Amniotic stem cell (primary cell): ENCODE measurements at places on chromosomes 11 and 22.
A peak's percentile ranks its signal among the peaks of the same experiment; 100 is the strongest.

DNA sequence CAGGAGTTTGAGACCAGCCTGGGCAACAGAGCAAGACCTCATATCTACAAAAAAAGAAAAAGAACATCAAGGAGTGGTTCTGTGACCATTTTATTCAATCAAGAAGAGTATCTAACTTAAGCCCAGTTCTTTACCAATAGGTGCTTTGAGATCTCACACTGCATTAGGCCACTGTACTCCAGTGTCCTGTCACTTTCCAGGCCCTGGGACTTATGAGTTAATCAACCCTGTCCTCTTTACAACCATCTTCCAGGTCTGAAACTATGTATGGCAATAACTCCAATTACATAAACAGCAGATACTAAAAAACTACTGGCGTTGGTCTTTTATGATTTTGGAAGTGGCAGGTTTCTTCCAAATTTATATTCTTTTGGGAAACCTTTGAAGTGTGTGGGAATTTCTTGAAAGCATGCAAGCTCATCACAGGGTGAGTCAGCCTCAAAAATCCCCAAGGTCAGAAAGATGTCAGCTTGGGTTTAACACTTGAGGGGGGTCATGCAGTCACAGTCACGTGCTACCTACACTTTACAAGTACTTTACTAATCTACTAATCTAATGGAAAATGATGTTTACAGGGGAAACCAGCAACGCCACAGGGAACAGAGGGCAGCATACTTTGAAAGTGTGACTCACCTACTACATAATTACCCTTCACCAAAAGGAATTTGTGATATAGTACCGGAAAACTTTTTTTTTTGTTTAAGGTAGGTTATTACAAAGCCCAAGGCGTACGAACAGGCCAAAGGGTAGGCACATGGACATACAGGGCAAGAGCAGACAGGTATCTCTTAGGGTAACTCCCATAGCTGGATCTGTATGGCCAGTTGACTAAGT lies 15.6 kb downstream of the PISD start:
- DNase-seq, result no peak

GRCh38 chr11:69393865-69394233 lies 87.6 kb upstream of the LINC01488 start:
- DNase-seq, result no peak

DNA sequence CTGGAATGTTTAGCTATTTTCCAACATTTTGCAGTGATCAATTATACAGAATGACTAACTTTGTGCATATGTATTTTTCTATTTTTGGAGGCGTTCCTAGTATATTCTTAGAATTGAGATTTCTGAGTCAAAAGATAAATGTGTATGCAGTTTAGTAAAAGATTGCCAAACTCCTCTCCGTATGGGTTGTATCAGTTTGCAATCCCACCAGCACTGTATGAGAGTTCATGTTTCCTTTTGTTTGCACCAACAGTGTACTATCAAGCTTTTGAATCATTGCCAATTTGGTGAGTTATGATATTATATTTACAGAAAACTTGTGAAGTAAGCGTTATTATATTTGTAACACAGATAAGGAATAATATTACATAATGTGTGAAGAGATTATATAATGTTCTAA lies 658.7 kb downstream of the JRKL start:
- no peak for DNase-seq

GRCh38 chr22:45422237-45422983 lies 8.9 kb downstream of the RIBC2 start:
- DNase-seq, result no peak

GRCh38 chr11:129192150-129192549 lies at the start of gene ARHGAP32:
TSS of gene ARHGAP32 (minus strand) at chr11:129192325. CDS start at chr11:129192198, 127 bp downstream.
- DNase-seq, result no peak

DNA sequence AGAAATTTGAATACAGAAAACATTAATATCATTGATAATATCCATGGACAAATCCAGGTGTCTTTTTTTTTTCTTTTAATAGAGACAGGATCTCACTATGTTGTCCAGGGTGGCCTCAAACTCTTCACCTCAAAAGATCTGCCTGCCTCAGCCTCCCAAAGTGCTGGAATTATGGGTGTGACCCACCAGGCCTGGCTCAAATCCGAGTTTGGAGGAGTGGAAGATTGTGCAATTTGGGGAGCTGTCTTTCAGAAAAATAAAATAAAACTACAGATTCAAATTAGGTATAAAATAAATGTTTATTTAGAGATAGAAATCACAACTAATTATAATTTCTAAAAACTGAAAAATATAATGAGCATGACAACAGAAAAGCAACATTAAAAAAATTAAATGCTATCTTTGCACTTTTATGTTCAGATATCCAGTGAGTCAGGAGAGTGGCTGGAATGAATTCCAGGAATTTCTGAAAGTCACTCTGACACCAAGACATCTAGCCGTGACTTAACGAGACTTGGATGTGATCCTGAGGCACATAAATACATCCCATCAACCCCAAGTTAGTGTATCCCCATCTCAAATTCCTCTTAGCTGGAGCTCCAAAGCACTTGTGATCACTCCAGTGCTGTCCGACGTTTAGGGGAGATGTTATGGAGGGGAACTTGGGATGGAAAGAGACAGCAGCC lies 128.6 kb upstream of the THY1 start:
- DNase-seq, result no peak

- no peak for DNase-seq
Observed at GRCh38 chr11:130937051-130937450, 20.8 kb upstream of the SNX19 start.

- no peak for DNase-seq
Observed at GRCh38 chr11:2298795-2299761, 2.6 kb downstream of the C11orf21 start.

DNA sequence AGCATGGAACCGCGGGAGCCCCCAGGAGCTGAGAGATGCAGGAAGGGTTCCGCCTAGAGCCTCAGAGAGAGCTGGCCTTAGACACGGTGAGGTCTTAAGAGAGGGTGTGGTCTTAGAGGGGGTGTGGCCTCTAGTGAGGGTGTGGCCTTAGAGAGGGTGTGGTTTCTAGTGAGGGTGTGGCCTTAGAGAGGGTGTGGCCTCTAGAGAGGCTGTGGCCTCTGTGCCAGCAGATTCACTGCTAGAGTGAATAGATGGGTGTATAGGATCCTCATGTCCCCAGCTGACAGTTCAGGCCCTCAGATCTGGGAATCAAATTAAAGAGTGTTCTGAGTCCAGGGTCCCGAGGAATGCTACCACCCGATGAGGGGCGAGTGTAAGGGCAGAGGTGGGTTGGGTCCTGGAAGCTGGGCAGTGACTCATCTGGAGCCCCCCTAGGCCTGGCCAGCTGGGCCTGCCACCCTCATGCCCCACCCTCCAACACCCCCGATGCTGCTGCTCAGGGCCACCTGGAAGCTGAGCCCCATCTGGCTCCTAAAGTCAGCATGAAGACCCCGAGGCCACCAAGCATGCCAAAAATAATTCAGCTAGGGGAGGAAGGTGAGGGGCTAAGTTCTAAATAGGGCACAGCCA lies 49.5 kb downstream of the IGF2 start:
- DNase-seq, result no peak

- no peak for DNase-seq
Observed at GRCh38 chr22:20244691-20245576, 23.2 kb downstream of the RTN4R start.

DNA sequence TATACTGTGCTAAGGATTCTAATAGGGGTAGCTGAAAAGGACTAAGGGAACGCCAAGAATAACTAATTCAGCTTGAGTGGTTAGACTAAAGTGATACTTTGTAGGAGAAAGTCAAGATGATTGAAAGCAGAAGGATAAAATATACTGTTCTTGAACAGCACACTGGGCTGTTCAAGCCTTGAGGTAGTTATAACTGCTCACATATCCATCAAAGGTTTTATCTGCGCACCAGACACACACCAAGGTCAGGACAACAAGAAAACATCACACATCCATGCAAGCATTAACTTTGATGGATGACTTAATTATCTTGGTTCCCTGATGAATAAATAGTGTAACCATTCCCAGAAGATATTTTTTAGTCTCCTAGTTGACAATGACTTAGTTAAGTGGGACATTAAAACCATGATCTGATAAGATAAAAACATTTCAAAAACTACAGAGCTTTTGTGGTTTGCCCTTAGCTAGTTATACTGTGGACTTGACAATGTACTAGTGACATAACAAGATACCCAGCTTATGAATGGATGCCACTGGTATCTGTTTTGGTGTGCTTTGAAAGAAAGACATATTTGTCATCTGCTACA lies 728.9 kb downstream of the JRKL start:
- no peak for DNase-seq

GRCh38 chr11:81432333-81432732 lies 1301.3 kb downstream of the FAM181B start:
- no peak for DNase-seq

GRCh38 chr11:74775762-74776161 lies 27.1 kb downstream of the RNF169 start:
- DNase-seq, result no peak

GRCh38 chr11:128568166-128568778 lies 19.1 kb downstream of the ETS1 start:
- no peak for DNase-seq

- DNase-seq, result no peak
Observed at GRCh38 chr11:127191261-127191660, 190.7 kb upstream of the KIRREL3 start.

- no peak for DNase-seq
Observed at GRCh38 chr11:79081471-79082031, 359.3 kb downstream of the TENM4 start.

DNA sequence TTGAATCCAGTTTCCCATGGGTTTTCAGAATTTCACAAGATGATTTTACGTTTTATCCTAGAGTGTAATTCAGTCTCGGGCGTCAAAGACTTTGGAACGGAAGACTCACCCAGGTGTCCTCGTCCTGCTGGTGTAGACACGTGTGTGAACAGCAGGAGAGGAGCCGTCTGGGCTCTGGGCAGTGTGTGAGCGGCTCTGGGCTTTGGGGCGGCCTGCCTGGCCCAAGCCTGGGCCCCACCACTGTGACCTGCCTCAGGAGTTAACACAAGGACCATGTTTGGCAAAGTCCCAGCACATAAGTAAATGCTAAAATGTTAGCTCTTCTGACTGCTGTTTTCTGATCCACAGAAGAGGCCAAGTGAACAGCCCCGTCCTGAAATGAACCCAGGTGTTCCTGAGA lies 1093.3 kb downstream of the BRD1 start:
- DNase-seq, result no peak

- DNase-seq, result no peak
Observed at GRCh38 chr11:103871923-103872551, 164.4 kb upstream of the DDI1 start.

- DNase-seq, result no peak
Observed at GRCh38 chr11:69642549-69642912, 1.6 kb downstream of the CCND1 start.

GRCh38 chr11:31910950-31911576 lies 99.9 kb upstream of the PAX6 start:
- no peak for DNase-seq

- no peak for DNase-seq
Observed at GRCh38 chr11:2401436-2401984, 960 bp downstream of the TSSC4 start.

- DNase-seq, result no peak
Observed at GRCh38 chr22:44120314-44120704, 60.4 kb upstream of the PARVG start.

DNA sequence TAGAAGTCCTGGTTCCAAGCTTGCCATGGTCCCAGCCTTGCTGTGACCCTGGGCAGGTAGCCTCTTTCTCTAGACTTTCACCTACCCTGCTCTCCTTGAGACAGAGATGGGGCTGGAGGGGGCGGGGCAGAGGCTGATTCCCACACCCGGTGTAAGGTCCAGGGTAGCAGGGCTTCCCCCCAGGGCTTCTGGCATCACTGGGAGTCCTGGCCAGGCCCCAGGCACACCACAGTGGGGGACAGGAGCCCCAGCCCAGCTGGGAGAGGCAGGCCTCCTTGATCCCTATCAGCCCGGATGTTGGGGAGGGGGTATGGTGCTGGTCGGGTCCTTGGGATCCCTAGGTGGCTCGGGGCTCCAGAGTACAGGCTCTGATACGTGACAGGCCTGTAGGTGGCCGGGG lies 1.7 kb upstream of the NUDT8 start:
- DNase-seq, result no peak

DNA sequence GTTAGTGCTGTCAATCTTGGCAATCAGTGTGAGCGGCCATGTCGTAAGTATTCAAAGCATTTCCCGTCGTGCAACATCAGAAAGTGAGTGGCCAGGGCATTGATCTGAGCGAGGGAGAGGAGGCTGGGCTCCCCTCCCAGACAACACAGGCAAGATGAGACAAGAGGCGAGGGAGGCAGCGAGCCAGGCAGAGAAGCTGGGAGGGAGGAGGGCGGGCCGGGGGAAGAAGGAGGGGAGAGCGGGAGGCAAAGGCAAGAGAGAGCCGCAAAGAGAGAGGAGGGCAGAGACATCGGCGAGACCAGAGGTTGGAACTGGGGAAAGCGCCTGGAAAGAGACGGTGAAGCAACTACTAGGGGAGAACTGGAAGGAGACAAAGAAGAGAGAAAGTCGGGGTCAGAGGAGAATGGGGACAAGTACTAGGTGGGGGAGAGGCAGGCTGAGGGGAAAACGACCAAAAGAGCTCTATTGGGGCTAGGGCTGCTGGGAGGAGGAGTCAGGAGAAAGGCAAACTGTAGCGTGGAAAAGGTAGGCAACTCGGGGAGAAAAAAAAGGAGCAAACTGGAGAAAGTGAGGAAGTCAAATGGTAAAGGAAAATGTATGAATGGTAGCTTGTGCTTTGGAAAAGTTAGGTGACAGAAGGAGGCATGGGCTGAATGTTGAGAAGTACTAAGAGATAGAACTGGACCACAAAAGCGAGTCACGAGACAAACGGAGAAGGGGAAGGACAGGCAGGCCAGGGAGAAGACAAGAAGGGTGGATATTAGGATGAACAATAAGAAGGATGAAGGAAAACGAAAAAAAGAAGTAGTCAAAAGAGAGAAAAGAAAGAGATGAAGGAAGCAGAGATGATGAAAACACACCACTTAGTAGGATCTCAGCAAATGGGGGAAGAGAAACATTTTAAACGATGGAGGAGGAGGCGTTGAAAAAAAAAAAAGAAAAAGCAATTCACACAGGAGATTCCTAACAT lies 130.5 kb upstream of the C11orf58 start:
- peak; percentile 70 for DNase-seq

GRCh38 chr11:80317612-80318011 lies 876.8 kb upstream of the TENM4 start:
- DNase-seq, result no peak

GRCh38 chr11:27656320-27656719 lies 43.9 kb downstream of the BDNF start:
- DNase-seq, result no peak
